Keratinocyte (primary cell): ENCODE measurements at places on chromosomes 6 and 20. TPM values are rescaled to one million over a fixed set of nuclear protein-coding genes. Genes with fewer than 3 reads are reported as not detected.

The PGC gene
- not detected in 3 replicates for polyA plus RNA-seq

- no peak overlapping the region for H3K4me3 ChIP-seq
- no peaks in the 10 kb centered on the region for H3K4me1 ChIP-seq
- DNase-seq: no peak
- no peaks in the 10 kb centered on the region for H3K27me3 ChIP-seq
These were observed 256.7 kb downstream of the KIF16B start for GRCh38 chr20:16316513-16316912.

GRCh38 chr6:99019381-99019780 is 71.6 kb upstream of the FBXL4 start:
- no peaks in the 10 kb centered on the region for H3K4me1 ChIP-seq
- no peak overlapping the region for H3K4me3 ChIP-seq
- H3K27ac ChIP-seq: no peak overlapping the region
- H3K36me3 ChIP-seq: no peaks in the 10 kb centered on the region
- H3K27me3 ChIP-seq: no peaks in the 10 kb centered on the region
- DNase-seq: no peak

DNA sequence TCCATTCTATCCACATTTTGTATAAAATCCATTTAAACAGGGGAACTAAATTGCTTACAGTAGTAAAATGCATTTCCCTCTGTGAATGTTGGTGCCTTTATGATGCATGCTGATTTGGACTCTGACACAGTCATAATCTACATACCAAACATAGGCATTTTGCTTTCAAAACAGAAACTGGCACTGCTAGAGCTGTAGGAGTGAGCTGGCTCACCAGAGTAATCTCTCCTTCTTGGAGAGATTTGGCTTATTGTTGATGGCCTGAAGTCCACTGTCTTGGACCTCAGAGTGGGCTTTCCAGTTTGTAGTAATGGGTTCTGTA is 363.2 kb upstream of the FLRT3 start:
- peaks cover 11% of the 10 kb centered on the region for H3K4me1 ChIP-seq
- H3K4me3 ChIP-seq: no peak overlapping the region
- DNase-seq: no peak
- H3K27me3 ChIP-seq: no peaks in the 10 kb centered on the region

- no peaks in the 10 kb centered on the region for H3K4me1 ChIP-seq
- H3K4me3 ChIP-seq: no peak overlapping the region
- no peak overlapping the region for H3K27ac ChIP-seq
- H3K27me3 ChIP-seq: peaks cover 27% of the 10 kb centered on the region
- no peak for DNase-seq
- no peaks in the 10 kb centered on the region for H3K36me3 ChIP-seq
These were observed 1.4 kb downstream of the SLC35F1 start for GRCh38 chr6:117908246-117909068.

DNA sequence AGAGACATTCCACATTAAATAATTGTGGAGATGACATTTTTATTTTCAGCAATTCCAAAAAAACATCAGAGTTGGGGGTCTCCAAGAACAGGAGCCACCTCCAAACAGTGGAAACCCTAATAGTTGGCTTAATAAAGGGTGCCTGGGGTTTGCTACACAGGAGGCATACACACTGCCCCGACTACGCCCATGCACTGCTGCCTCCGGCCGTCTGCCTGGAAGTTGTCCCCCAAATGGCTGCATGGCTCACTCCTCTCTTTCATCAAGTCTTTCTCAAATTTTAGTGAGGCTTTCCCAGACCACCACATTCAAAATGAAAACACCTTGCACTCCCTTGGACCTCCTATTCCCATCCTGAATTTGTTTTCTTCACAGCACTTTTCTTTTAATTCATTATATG is 58.8 kb downstream of the ZMYND8 start:
- H3K36me3 ChIP-seq: peaks cover 39% of the 10 kb centered on the region
- H3K4me3 ChIP-seq: no peak overlapping the region
- peaks cover 6% of the 10 kb centered on the region for H3K4me1 ChIP-seq

DNA sequence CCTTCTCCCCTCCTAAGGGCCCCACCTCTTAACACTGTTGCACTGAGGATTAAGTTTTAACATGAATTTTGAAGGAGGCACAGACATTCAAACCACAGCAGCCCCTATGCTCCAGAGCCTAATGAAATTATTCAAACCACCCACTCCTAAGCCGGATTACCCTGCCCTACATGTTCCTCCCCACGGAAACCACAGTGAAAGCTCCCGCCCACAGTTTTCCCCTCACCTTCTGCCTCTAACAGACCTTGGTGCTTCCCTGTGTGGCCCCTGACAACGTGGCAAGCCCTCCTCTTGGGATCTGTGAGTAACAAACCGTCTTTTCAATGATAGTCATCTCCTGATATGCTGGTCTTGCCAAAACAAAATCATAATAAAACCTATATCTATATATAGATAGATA is 74.8 kb downstream of the RIN2 start:
- no peak overlapping the region for H3K4me3 ChIP-seq
- H3K4me1 ChIP-seq: peaks cover 3% of the 10 kb centered on the region
- no peak for DNase-seq
- no peaks in the 10 kb centered on the region for H3K27me3 ChIP-seq

DNA sequence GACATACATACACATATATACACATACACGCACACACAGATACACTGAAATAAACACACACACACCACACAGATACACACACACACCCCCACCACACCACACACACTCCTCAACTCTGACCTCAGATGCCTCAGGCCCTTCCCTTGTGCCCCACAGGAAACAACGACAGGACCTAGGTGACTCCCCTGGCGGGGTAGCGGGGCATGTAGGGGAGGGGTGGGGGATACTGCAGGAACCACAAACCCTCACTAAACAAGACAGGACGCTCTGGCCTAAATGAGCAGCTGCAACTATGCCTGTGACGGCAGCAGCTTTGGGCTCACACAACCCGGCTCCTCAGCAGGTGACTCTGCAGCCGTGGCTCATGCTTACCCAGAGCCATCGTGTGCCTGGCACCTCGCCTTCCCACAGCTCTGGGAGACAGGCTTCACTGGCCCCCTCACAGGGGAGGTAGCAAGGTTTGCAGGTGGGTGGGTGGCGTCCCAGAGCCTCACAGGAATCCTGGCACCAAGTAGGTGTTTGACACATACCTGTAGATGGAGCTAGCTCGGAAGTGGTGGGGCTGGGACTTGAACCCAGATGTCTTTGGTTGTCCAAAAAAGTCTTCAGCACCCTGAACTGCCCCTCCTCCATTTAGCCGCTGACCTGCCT is 100.8 kb downstream of the GRM4 start:
- peaks cover 4% of the 10 kb centered on the region for H3K27me3 ChIP-seq
- no peak overlapping the region for H3K27ac ChIP-seq
- no peak for DNase-seq
- no peaks in the 10 kb centered on the region for H3K4me1 ChIP-seq
- H3K4me3 ChIP-seq: no peak overlapping the region
- H3K36me3 ChIP-seq: no peaks in the 10 kb centered on the region

- no peaks in the 10 kb centered on the region for H3K36me3 ChIP-seq
- DNase-seq: no peak
- H3K4me1 ChIP-seq: no peaks in the 10 kb centered on the region
- H3K4me3 ChIP-seq: no peak overlapping the region
These were observed 509.9 kb downstream of the TENT5A start for GRCh38 chr6:81242624-81243023.

- H3K4me3 ChIP-seq: no peak overlapping the region
- no peaks in the 10 kb centered on the region for H3K4me1 ChIP-seq
- no peaks in the 10 kb centered on the region for H3K27me3 ChIP-seq
- H3K27ac ChIP-seq: no peak overlapping the region
- DNase-seq: no peak
These were observed 545.6 kb downstream of the C6orf118 start for GRCh38 chr6:164763788-164764187.

DNA sequence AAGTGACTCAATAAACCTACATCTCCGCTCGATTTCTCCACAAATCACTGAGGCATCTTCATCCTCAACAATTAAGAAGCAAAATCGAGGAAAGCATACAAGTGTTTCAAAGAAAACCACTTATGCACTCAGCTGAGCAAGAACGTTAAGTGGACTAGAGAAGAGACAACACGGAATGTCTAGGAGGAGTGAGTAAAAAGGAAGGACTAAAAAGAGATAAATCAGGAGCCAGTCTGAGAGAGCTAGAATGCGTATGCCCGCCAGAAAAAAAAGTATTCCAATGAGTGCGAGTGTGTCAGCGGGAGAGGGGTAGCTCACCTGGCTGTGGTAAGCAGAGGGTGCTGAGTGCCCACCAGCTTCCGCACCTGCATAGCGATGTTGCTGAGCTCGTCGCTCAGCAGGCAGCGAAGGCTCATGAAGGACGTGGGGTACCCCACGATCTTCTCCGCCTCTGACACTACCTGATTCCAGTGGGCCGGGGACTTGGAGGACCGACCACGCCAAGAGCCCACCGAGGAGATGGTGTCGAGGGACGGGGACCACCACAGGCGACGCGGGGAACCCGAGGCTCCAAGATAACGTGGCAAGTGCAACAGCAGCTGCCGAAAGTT is 587 bp downstream of the PDSS2 start:
- DNase-seq: no peak
- H3K4me3 ChIP-seq: peak overlapping the region; percentile 97
- H3K36me3 ChIP-seq: no peaks in the 10 kb centered on the region

- peaks cover 2% of the 10 kb centered on the region for H3K4me1 ChIP-seq
- peak overlapping the region; percentile 86 for H3K27ac ChIP-seq
- DNase-seq: no peak
- H3K36me3 ChIP-seq: no peaks in the 10 kb centered on the region
- H3K4me3 ChIP-seq: peak overlapping the region; percentile 80
These were observed 5.8 kb upstream of the USP45 start for GRCh38 chr6:99520855-99521632.
